Upper lobe of right lung (tissue), 1 donor: ENCODE measurements at places on chromosomes 11 and 22. TPM values are rescaled to one million over a fixed set of nuclear protein-coding genes. Genes with fewer than 3 reads are reported as not detected.

GRCh38 chr22:46355369-46355995, 20.0 kb downstream of the TRMU start:
- DNase-seq: peak; percentile 83

DNA sequence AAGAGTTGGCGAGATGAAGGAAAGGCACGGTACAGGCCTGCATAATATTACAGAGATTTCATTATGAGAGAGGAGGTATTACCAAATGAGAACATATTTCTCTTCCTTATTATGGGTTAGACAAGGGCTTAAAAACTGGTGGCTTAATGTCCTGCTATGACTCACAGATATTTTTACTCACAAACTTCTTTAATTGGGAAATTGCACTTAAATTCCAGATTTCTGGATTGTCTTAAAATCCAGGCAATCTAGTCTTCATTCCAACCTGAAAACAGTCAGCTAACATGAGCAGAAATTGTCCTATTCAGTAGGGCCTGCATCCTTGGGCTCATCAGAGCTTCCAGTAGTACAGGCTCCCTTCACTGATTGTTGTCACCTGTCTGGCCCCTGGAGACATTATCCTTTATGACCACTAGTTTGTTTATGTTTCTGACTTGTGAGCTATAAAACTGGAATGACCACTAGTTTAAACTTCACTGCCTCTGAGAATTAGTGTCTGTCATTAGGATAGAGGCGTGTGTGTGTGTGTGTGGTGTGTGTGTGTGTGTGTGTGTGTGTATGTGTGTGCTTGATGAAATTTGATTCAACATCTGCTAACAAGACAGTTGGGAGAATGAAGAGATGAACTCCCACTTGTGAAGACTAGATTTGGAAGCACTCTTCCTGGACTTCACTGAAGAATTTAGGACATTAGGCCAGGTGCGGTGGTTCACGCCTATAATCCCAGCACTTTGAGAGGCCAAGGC, 25.1 kb downstream of the DBX1 start:
- DNase-seq: no peak

CASP12 gene
- 2.4 TPM for total RNA-seq

GRCh38 chr11:78074756-78075155, 4.9 kb downstream of the NDUFC2 start:
- DNase-seq: no peak

LGALS12 gene
- 0.49 TPM for total RNA-seq

- no peak for DNase-seq
Measured at GRCh38 chr11:130308886-130309285, 5.8 kb downstream of the ZBTB44 start.

CDC42EP2 gene
- 27.5 TPM for total RNA-seq

IGLL5 gene
- 12.3 TPM for total RNA-seq
